ENCODE measurements at places on chromosomes 6 and 20.

DNA sequence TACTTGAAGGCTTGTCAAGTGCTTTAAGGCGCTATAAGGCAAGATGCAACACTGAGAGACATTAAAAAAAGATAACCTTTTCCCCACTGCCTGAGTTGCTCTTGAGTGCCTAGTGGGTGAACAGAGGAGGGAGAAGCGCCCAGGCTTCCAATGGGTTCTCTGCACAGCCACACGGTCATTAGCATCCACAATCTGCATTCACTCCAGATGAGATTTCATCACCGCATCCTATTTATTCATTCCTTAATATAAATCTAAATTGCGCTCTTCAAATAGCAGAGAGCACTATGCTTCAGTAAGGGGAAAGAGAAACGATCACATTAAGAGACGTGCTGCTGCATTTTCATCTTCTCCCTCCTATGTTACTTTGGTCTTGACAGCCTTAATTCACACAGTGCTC, 219.2 kb downstream of the ATXN1 start:
- DNase-seq, result no peak

GRCh38 chr20:62236766-62237513, 1.4 kb upstream of the OSBPL2 start:
- no peak for DNase-seq

GRCh38 chr6:6771224-6771945, 182.9 kb downstream of the LY86 start:
- no peak for DNase-seq

DNA sequence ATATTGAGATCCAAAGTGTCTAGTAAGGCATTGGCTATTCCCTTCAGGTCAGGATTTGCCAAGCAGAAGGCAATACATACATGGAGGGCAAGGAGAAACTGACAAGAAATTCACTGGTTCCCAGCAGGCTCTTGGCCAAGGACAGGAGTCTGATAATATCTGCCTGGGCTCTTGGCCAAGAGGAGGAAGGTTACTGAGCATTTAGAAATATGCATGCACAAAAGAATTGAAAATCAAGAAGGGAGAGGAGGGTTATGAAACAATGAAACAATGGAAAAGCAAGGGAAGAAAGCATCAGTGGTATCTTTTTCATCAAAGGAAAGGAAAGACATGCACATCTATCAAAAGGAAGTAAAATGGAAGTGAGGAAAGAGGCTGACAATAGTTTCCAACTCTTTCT, 42.4 kb downstream of the ARHGAP18 start:
- DNase-seq, result no peak

GRCh38 chr20:19977373-19977770, 39.8 kb upstream of the NAA20 start:
- DNase-seq, result no peak

DNA sequence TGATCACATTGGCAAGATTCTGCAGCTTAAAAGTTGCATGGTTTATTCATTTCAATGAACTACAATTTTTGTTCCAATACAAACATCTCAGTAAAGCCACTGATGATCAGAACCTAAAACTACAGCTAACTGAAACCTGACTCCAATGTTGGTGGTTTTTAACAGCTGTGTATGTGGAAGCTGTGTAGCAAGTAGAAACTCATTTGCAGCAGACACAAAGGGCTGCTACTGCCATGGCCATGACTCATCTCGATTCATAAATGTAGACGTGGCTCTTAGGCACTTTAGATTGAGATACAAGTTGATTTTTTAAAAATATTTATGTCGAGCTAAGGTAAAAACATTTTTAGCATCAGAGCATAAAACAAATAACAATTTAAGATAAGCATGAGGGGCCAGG, 19.5 kb upstream of the MAP3K4 start:
- DNase-seq, result no peak

- DNase-seq, result no peak
Measured at GRCh38 chr6:79138146-79138545, 60.1 kb upstream of the PHIP start.

GRCh38 chr6:105384004-105384403, 18.9 kb downstream of the PREP start:
- no peak for DNase-seq

- no peak for DNase-seq
Measured at GRCh38 chr20:40754339-40754943, 65.4 kb upstream of the MAFB start.

GRCh38 chr6:125839471-125839870, 48.7 kb downstream of the NCOA7 start:
- no peak for DNase-seq

- no peak for DNase-seq
Measured at GRCh38 chr6:57283106-57283505, 34.3 kb upstream of the PRIM2 start.

- no peak for DNase-seq
Measured at GRCh38 chr6:97674802-97675201, 391.8 kb upstream of the MMS22L start.

- no peak for DNase-seq
Measured at GRCh38 chr6:27267857-27268434, 20.4 kb downstream of the PRSS16 start.

- no peak for DNase-seq
Measured at GRCh38 chr20:61560361-61560853, 308.3 kb downstream of the CDH4 start.

GRCh38 chr6:47375426-47375825, 65.7 kb upstream of the TNFRSF21 start:
- DNase-seq, result no peak

DNA sequence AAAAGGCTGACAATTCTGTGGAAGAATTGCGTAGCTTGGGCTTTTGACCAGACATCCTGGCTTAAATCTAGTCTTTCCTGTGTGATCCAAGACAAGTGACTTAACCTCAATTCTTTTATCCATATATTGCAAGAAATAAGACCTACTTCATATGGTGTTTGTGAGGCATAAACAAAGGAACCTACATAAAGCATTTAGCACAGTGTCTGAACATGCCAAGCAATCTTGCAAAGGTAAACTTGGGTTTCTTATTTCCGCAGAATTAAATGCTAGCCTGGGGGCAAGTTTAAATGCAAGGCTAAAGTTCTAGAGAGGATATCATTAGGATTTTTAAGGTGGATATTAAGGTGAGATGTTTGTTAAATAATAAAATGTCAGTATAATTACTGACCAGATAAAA, 47.9 kb downstream of the HDDC2 start:
- DNase-seq, result no peak

DNA sequence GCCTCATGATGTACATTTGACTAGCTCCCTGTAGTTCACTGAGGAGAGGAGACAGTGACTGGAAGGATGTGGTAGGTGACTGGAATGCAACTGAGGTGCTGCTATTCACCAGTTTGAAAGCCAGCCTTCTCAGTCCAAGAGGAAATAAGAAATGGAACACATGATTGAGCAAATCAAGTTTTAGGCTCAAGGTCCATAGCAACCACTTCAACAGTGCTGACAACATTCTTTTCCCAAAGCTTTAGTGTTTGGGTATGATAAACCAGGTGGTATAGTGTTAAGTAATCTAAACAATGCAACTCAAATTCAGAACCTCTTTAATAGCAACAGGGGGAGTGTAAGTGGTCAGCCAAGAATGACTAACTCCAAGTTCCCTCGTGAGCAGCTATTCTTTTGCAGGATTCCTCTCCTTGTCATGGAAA, 9.2 kb downstream of the ZHX3 start:
- no peak for DNase-seq

GRCh38 chr6:14075095-14075503, 42.5 kb upstream of the CD83 start:
- peak; percentile 14 for DNase-seq

- DNase-seq, result no peak
Measured at GRCh38 chr6:5235830-5236229, 24.9 kb downstream of the LYRM4 start.

DNA sequence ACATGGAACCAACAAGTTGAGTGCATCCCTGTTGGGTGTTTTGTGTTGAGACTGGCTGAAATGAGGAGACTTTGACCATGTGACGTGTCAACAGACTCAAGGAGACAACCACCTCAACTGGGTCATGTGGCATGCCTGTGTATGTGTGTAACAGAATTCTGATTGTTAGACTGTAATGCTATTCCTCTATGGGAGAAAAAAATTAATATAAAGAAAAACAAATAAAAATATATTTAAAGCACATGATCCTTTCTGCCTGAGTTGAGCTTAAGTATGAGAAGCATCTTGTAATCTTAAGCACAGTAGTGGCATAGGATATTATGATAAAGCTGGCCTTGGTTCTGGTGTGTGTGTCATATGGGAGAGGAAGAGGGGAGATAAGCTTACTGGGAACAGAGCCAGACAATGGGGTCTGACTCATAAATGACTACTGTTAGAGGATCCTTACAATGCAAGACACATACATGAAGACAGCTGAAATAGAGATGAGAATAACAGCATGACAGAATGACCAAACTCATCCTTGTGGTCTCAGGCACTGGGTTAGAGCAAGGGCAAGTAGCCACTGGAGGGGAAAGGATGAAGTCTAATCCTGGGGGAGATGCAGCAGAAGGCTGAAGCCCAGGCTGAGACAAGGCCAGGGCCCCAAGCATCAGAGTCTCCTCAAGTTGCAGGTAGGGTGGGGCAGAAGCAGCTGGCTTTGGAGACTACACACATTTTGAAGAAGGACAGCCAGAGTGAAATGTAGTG, 9.2 kb downstream of the TP53INP2 start:
- no peak for DNase-seq

- DNase-seq, result no peak
Measured at GRCh38 chr20:39713076-39713840, 751.1 kb downstream of the DHX35 start.

- DNase-seq, result no peak
Measured at GRCh38 chr20:23226612-23227265, 123.9 kb upstream of the NXT1 start.

- DNase-seq, result no peak
Measured at GRCh38 chr6:51531623-51532022, 555.8 kb downstream of the PKHD1 start.

DNA sequence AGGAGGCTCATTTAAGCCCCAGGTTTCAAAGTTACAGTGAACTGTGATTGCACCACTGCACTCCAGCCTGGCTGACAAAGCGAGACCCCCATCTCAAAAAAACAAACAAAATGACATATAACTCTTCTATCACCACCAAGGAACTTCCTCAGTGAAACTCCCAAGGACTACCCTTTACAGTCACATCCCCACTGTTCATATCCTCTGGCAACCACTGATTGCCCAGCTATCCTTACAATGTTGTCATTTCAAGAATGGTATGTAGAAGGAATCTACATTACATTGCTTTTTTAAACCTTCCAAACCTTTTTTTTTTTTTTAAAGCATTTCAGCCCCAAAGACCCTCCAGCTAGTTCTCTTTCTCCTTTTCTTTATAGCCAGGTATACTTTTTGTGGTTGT, 123.1 kb upstream of the CARMIL1 start:
- DNase-seq, result no peak

DNA sequence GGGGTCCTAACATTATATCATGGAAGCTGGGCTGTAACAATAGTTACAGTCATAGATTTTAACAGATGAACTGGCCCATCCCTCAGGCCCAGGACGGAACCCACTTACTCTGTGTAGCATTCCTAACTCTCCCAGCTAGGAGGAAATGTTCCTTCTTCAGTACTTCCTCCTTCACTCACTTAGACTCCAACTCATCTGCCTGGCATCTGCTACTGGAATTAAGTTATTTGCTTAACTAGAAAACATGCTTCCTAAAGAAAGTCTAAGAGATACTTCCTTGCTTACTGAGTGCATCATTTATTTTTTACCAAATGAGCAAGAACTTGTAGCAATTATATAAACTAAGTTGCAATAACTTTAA, 20.5 kb downstream of the GCLC start:
- DNase-seq, result no peak

DNA sequence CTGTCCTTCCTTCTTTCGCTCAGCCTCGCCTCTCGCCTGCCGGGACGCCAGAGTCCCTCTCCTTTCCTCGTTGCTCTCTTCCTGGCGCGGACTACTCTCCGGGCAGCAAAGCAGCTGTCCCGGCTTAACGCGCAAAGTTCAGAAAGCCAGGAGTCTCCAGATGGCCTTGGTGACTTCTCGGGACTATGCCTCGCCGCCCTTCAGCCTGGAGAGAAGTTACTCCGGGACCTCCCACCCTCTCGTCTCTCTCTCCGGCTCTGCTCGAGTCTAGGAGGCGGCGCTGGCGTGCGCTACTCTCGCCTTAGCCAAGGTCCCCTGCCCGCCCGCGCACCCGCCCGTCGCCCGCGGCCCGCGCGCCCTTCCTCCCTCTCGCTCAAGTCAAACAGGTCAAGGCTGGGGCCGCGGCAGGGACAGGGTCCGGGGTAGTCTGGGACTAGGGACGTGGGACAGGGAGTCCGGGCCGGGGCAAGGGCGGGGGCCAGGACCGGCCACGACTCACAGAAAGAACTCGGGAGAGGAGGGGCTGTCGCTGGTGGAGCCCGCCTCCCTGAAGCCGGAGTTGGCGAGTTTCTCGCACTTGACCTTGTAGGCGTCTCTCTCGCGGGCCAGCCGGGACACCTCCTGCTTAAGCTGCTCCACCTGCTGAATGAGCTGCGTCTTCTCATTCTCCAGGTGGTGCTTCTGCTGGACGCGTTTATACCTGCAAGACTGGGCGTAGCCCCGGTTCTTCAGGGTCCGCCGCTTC, 1.5 kb downstream of the MAFB start:
- DNase-seq, result no peak

- DNase-seq, result no peak
Measured at GRCh38 chr6:130776287-130776925, 50.8 kb upstream of the SMLR1 start.

DNA sequence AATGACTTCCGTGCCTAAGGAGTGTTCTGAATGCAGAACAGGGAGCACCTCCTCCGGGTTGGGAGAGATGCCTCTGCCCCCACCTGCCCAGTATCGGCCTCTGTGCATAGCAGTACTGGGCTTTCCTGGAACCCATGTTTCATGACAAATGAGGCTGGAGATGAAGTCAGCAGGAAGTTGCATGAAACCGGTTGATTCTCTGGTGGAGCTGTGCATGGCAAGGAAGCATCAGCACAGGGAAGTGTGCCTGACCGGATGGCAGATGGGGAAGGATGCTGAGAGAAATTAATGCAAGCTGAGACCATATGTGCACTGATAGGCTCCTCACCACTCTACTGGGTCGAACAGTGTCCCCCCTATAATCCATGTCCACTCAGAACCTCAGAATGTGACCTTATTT, 155.5 kb downstream of the CDH26 start:
- DNase-seq, result no peak

GRCh38 chr20:57301026-57301425, 28.6 kb upstream of the SPO11 start:
- no peak for DNase-seq

- DNase-seq, result no peak
Measured at GRCh38 chr6:81252231-81252630, 500.2 kb downstream of the TENT5A start.

- no peak for DNase-seq
Measured at GRCh38 chr6:12608016-12608860, 108.3 kb upstream of the PHACTR1 start.

DNA sequence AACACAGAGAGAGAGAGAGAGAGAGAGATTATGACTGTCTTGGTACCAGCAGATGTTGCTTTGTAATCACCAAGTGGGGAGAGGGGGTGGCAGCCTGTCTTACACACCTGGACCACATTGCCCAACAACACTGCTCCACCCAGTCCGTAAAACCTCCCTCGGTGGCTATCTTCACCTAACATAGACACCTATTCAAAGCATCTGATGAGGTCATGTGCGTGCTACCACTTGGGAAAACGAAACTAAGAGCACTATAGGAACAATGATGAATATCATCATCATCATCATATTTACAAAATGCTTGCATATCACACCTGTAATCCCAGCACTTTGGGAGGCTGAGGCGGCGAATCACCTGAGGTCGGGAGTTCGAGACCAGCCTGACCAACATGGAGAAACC, 24.1 kb upstream of the SALL4 start:
- no peak for DNase-seq

GRCh38 chr6:112979830-112980229, 632.7 kb downstream of the RFPL4B start:
- no peak for DNase-seq
